ENCODE measurements at places on chromosomes 16 and 17. TPM values are rescaled to one million over a fixed set of nuclear protein-coding genes. Genes with fewer than 3 reads are reported as not detected.
A peak's percentile ranks its signal among the peaks of the same experiment; 100 is the strongest.

The KRT39 gene
- not detected for total RNA-seq

The ST6GALNAC2 gene
- total RNA-seq: 6.3 TPM

The CDH13 gene
- 2.4 TPM for total RNA-seq

- H3K27ac ChIP-seq: no peak overlapping the region
- DNase-seq: no peak
- no peak overlapping the region for H3K4me3 ChIP-seq
- H3K27me3 ChIP-seq: no peaks in the 10 kb centered on the region
These were observed 457.5 kb downstream of the MAF start for GRCh38 chr16:79143026-79143425.

DNA sequence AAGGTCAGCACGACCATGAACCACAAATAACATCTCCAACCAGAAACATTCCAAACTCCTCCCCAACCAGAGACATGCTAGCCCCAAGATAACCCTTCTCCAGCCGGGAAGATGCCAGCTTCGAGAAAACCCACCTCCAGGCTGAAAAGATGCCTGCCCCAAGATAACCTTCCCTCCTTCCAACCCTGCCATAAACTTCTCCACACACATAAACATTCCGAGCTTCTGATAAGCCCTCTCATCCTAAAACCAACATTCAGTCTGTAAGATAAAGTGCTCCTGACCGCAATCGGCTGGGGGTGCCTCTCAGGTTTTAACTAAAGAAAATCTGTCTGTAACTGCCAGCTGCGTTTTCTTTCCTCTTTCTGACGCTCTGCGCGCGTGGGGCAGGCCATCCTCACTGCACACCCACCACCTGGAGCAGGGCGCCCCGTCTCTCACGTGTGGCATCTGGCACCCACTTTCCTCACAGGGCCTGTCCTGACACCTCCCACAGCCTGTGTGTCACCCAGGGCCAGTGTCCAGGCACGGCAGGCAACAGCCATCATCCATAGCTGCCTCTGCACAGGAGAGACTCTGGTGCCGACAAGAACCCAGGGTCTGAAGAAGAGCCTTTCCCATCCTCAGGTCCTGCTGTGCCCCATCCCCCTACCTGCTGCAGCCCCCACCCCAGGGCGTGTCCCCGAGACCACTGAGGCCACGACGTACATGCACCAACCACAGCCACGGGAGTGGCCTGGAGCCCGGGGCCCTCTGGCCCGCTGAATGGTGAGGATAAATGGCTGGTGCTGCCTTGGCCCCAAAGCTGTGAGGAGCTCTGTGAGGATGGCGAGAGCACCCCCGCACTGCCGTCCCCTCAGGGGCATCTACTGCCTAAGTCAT lies 3.7 kb downstream of the TEPSIN start:
- H3K36me3 ChIP-seq: no peaks in the 10 kb centered on the region
- no peak overlapping the region for H3K27ac ChIP-seq
- no peak overlapping the region for H3K4me3 ChIP-seq
- DNase-seq: no peak
- peaks cover 13% of the 10 kb centered on the region for H3K4me1 ChIP-seq

DNA sequence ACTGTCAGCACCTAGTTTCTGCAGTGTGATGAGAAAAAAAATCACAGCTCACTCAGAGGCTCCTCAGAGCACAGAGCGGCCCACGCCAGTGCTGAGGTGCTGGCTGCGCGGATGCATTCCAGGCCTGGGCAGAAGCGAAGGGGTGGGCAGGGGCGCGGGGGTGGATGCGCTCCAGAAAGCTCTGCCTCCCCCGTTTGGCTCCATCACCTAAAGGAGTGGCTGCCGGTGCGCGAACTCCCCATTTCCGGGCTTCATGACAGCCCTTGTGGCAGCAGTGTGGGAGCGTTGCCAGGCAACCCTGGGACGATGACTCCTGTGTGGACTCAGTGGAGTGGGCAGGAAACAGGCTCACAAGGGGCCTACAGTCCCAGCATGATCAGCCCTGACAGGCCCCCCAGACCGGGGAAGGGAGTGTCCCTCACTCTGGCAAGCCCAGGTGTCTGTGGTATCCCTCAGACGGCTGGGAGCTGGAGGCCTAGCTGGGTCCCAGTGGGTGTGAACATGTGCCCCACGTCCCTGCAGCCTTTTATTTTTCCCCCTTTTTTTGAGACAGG lies 32.8 kb upstream of the NUDT16L1 start:
- peaks cover 12% of the 10 kb centered on the region for H3K36me3 ChIP-seq
- DNase-seq: no peak
- H3K4me1 ChIP-seq: peaks cover 22% of the 10 kb centered on the region
- H3K27me3 ChIP-seq: no peaks in the 10 kb centered on the region

GRCh38 chr17:416293-417206 lies 63.9 kb upstream of the RPH3AL start:
- H3K27ac ChIP-seq: peak overlapping the region; percentile 43
- H3K4me3 ChIP-seq: peak overlapping the region; percentile 17
- H3K4me1 ChIP-seq: peaks cover 10% of the 10 kb centered on the region
- H3K27me3 ChIP-seq: no peaks in the 10 kb centered on the region
